Esophagus squamous epithelium (tissue), 5 donors: ENCODE measurements at places on chromosomes 5 and 9.

DNA sequence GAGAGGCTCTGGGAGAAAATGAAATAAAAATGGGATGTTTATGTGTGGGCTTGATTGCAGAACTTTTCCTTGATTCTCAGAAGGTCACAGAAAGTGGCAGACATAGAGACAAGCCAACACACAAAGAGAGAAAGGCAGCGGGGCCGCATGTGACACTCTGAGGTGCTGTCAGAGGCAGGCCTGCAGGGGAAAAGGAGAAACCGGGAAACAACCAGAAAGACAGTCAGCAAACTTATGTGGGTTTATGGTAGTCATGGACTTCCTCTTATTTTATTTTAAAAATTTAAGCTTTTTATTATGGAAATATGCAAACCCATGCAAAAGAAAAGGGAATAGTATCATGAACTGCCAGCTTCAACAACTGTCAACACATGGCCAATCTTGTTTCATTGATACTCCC is 16.3 kb upstream of the IGFBPL1 start:
- DNase-seq, result no peak

- DNase-seq, result no peak
Observed at GRCh38 chr5:80541392-80541791, 28.7 kb downstream of the ANKRD34B start.

GRCh38 chr9:101601904-101602765 is 7.4 kb upstream of the PPP3R2 start:
- no peak for DNase-seq

DNA sequence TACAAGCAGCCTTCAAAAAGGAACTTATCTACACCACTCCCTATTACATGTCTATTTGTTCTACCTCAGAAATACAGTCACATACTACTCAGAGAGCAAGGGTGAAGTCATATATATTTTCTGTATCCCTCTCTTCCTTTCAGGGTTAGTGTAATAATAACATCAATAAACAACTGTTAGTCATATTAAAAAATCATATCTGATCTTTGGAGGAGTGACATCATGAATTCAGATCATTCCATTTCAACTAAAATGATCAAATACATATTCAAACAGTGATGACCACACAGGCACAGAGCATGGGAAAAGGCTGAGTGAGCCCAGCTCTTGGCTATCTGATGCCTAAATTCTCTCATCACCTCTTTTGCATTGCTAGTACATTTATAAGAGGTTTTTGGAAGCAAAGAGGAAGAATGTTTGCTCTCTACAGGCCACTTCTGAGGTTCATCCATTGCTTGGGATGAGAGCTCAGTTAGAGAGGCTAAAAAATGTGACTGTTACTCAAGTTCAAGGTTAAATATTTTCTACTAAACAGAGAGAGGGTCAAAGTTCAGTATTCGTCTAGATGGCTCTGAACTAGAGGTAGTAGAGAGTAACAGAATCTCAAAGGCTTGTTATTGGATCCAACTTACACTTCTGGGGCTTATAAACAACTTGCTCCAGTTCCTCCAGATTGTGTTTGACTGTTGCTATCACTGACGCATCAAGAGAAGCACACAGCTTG is 39.0 kb downstream of the RIGI start:
- no peak for DNase-seq

DNA sequence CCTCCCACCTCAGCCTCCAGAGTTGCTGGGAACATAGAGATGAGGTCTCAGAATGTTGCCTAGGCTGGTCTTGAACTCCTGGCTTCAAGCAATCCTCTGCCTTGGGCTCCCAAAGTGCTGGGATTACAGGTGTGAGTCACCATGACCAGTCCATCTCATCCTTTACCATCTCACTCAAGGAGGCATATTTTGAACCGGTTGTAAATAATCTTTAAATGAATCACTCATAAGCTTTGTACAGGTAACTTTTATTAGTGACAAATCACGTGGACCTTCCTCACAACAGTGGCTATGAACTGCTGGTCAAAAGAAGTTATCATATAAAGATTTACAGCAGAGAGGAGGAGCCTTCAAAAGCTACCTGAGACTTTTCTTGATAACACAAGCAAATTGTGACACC is 70.7 kb downstream of the RFK start:
- DNase-seq, result no peak

DNA sequence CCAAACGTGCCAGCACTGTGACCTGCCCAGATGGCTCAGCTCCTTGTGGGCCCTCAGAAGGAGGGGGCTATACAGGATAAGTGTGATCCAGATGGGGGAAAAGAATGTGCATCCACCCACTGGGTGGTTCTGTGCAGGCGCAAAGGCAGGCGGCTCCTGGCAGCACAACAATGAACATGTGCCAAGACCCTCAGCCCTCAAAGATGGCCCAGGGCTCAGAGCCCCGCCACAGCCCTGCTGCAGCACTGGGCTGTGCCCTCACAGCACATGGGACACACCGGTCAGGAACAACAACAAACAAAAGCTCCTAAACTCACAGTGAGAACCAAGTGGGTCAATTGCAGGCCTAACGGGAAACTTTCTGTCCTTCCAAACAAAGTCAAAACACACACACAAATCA is 4.7 kb downstream of the SEMA4D start:
- DNase-seq, result no peak

GRCh38 chr5:148830211-148830610 is 3.8 kb downstream of the ADRB2 start:
- DNase-seq, result no peak

DNA sequence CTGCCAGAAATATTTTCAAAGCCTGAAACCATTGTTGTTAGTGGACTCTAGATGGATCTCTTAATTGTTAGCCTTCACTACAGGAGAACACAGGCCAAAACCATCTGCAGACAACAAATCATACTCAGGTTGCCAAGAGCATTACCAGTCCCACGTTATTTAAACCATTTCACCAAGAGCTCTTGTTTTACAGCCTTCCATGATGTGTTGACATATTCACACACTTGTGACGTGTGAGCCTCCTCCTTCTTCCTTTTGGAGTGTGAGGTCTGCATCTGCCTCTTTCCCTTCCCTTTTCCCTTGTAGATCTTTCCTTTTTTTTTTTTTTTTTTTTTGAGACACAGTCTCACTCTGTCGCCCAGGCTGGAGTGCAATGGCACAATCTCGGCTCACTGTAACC is 279.0 kb downstream of the AUH start:
- DNase-seq, result no peak

DNA sequence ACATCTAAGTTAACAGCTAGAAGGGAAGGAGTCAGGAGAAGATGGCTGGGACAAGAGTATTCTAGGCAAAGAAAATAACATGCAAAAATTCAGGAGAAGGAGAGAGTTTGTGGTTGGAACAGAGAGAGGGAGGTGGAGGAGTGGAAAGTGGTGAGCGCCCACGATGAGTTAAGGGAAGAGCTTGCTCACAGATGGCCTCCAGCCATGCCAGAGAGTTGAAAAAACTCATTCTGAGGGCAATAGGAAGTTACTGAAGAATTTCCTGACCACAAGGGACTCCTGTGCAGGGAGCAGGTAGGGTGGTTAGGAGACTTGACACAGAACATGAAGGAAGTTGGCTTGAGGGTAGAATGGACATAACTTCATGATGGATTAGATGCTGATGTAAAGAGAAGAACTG is 159.7 kb downstream of the DOCK2 start:
- DNase-seq, result no peak

DNA sequence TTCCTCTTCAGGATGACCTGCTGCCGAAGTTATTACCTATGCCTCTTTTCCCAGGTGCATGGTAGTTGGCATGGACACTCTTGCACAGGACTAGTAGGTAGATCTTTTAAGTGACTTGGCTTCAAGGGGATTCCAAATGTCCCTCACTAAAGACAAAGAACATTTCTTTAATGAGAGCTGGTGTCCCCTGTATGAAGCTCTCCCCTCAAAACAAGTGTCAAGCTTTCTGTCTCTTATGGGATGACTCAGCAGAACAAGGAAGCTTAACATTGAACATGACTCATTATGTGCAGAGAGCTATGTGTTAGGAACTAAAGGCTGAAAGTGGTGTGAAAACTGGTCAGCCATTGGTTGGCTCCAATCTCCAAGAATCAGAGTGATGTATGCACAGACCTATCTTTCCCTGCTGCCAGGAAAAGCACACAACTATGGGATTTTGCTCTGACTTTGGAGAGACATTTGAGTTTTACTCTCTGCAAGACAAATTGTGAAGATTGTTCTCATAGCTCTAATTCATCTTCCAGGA is 120.5 kb downstream of the PRDM6 start:
- DNase-seq, result no peak

- no peak for DNase-seq
Observed at GRCh38 chr9:136244122-136244968, 1.3 kb downstream of the QSOX2 start.

GRCh38 chr5:176169393-176170063 is 68.7 kb upstream of the SIMC1 start:
- no peak for DNase-seq

DNA sequence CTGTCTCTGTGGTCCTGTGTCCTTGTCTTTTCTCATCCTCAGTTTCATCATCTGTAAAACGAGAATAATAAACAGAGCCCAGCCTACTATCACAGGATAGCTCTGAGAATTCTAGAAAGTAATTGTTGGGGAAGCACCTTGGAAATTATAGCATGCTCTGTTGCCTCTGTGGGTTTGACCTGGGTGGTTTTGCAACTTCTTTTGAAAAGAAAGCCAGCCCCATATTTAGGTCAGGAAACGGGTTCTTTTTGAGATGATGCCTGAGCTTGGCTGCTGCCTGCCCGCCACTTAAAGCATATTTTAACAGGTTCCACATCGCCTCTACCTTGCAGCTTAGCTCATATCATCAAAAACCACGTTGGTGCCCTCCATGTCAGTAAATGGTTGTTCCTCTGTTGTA is 111.1 kb downstream of the TLR4 start:
- DNase-seq, result no peak

- DNase-seq, result no peak
Observed at GRCh38 chr5:166532456-166533220, 1758.8 kb upstream of the WWC1 start.

DNA sequence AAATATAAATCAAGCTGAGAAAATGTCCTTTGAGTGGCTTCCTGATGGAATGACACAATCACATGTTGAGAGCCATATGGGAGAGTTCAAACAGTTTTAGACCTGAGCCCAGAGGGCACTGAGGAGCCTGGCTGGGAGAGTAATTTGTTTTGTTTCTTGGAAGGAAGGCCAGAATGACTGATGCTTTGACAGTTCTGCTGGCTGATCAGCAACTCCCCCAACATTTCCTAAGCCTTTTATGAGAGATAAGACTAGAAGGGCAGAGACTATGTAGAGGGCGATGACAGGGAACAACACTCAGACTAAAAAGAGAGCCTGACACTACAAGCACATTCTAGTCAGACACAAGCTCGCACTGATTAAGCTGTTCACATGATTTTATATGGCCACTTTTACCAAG is 169.2 kb downstream of the COX7C start:
- DNase-seq, result no peak

GRCh38 chr5:157025093-157025698 is 33.7 kb downstream of the HAVCR1 start:
- DNase-seq, result no peak

- DNase-seq, result no peak
Observed at GRCh38 chr9:37899041-37899440, 4.9 kb downstream of the SLC25A51 start.

GRCh38 chr9:86242071-86242470 is 17.4 kb downstream of the C9orf153 start:
- DNase-seq, result no peak

- DNase-seq, result no peak
Observed at GRCh38 chr5:175088963-175089362, 355.0 kb downstream of the DRD1 start.

- DNase-seq, result no peak
Observed at GRCh38 chr5:6745706-6746222, 32.5 kb downstream of the TENT4A start.

DNA sequence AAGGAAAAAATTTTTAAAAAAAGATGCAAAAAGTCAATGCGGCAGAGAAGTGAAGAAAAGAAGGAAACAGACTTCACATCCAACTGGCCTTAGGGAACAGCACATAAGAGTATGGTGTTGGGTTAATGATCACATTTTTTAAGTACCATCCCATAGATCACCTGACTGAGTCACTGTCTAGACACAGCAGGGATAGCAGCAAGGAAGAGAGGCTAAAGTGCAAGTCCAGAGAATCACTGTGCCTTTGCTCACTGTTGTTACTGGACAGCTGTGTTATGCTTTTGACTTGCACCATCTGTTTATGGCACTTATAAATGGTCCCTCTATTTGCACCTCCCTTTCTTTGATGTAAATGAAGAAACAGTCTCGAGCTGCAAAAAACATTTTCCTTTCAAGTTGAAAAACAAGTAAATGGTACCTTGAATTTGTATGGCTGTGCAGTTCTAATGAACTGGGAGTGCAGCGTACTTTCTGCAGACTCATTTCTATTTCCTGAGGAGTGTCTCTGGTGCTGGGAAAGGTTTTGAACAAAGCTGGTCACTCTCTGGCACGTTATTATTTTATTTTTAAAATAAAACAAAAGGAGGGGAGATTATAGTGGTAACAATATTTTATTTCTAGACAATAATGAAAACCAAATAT is 84.2 kb downstream of the TRPM6 start:
- DNase-seq, result no peak

- DNase-seq, result no peak
Observed at GRCh38 chr5:148665431-148665830, 11.1 kb upstream of the HTR4 start.

DNA sequence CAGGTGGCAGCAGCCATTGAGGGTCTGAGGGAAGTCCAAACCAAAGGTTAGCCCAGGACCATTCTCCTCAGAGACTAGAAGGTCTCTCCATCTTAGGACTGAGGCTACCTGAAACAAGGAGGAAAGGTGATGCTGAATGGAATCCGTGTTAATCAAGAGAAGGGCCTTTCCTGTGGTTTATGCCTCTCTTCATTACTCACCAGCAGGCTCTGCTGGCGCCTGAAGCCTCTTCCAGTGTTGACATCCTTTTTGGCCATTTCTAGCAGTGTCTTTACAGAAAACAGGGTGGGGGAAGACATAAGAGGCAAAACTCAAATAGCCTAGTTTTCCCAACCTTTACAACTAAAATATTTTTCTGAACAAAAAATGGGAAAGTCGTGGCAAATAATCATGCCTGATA is 98.0 kb downstream of the ENC1 start:
- DNase-seq, result no peak

DNA sequence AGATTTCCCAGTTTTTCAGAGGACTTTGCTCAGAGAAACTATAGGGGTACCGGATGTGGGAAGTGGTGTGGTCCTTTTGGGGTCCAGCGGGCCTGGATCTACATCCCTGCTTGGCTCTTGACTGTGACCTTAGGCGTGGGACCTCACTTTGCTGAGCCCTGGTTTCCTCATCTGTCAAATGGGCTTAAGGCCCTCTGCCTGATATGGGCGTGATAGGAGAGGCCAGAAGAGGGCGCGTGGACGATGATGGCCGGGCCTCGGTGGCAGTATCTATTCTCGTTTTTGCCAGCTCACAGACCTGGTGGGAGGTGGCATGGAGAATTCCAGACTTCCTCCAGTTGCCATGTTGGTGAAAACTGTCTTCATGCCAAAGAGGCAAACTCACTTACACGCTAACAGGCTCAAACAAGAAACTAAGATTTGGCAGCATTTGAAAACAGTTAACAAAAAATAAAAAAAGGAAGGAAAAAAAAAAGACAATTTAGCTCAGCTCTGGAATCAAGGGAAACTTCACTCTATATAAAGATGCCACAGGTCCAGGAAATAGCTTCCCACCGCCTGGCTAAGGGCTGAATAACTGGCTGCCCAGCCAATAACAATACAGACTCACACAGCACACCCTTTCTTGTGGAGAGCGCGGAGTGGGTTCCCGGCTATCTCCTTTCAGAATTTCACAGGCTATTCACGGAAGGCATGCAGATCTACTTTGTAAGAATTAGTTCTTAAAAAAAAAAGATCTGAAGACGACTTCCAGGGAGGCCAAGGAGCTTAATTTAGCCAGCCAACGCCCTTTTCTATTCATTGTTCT is 1.7 kb downstream of the SH3PXD2B start:
- no peak for DNase-seq
